ENCODE measurements at places on chromosomes 4 and X. TPM values are rescaled to one million over a fixed set of nuclear protein-coding genes. Genes with fewer than 3 reads are reported as not detected.

The TCEAL7 gene
- 16.5 TPM for total RNA-seq

The MSN gene
- total RNA-seq: 120 TPM

GRCh38 chrX:110032534-110033147 is 29.7 kb downstream of the TMEM164 start:
- no peak for DNase-seq
- H3K4me3 ChIP-seq: no peak overlapping the region
- H3K4me1 ChIP-seq: no peaks in the 10 kb centered on the region
- H3K27ac ChIP-seq: no peak overlapping the region

DNA sequence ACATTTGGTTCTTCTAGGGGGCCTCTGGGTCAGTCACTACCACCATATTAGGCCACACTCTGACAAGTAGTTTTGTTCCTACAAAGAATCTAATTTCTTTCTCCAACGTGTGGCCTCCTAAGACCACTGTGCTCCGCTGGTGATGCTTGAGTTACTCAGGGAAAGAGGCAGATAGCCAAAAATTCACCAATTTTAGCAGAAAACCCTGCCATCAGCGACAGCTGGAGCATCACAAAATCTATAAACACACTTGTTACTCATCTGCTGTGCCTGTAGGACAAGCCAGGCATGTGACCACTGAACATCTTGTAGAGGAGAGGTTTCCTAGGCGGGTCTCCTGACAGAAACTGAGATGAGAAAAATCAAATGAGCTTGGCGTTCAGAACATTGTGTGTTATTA is 105.4 kb downstream of the SYNPO2 start:
- no peaks in the 10 kb centered on the region for H3K36me3 ChIP-seq
- peaks cover 20% of the 10 kb centered on the region for H3K4me1 ChIP-seq
- DNase-seq: no peak
- no peak overlapping the region for H3K27ac ChIP-seq
- H3K27me3 ChIP-seq: no peaks in the 10 kb centered on the region

GRCh38 chrX:139121616-139122286 is 408.8 kb upstream of the F9 start:
- H3K4me1 ChIP-seq: 0 out of 2 replicates have a peak, but pooled peaks cover 5% of the 10 kb centered on the region
- no peak overlapping the region for H3K4me3 ChIP-seq
- no peaks in the 10 kb centered on the region for H3K27me3 ChIP-seq
- DNase-seq: peak; percentile 30
- H3K27ac ChIP-seq: no peak overlapping the region

Data from GM23338 (cell line).